ENCODE measurements at places on chromosomes 7 and 10.

- no peak for DNase-seq
Measured at GRCh38 chr7:1725766-1726630, 55.9 kb downstream of the ELFN1 start.

DNA sequence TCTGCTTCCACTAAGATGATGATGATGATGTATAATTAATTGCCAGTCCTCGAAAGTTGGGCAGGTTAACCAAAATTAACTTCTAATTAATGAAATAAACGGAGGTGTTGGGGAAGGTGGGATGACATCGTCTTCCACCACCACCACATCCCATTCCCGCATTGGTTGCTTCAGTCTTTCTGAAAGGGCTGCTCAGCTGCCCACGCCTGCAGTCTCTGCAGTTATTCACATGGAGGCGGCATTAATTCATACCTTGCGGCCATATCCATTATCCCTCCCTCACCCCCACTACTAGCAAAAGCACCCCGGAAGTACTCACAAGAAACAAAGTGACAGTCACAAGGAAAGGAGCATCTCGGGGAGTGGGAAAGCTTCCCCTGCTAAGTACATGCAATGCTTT lies 387.9 kb downstream of the DPP6 start:
- DNase-seq = no peak

DNA sequence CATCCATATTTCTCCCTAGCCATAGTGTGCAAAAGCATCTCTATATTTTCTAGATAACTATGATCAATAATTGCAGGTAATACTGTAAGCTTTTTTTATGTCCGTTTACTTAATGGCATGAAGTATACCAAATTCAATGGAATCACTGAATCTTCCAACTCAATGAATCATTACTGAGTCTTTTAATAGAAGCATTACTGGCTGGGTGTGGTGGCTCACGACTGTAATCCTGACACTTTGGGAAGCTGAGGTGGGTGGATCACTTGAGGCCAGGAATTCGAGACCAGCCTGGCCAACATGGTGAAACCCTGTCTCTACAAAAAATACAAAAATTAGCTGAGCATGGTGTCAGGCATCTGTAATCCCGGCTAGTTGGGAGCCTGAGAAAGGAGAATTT lies 372.5 kb downstream of the BMPER start:
- DNase-seq = no peak

DNA sequence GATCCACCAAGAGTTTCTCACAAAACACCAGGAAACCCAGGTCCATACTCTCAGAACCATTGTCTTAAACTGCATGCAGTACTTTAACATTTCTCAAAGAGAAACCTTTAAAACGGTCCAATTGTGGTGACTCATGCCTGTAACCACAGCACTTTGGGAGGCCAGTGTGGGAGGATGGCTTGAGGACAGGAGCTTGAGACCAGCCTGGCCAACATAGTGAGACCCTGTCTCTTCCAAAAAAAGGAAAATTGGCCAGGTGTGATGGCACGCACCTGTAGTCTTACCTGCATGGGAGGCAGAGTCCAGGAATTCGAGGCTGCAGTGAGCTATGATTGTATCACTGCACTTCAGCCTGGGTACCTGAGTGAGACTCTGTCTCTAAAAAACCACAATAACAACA lies 97.5 kb upstream of the OIT3 start:
- DNase-seq = no peak

DNA sequence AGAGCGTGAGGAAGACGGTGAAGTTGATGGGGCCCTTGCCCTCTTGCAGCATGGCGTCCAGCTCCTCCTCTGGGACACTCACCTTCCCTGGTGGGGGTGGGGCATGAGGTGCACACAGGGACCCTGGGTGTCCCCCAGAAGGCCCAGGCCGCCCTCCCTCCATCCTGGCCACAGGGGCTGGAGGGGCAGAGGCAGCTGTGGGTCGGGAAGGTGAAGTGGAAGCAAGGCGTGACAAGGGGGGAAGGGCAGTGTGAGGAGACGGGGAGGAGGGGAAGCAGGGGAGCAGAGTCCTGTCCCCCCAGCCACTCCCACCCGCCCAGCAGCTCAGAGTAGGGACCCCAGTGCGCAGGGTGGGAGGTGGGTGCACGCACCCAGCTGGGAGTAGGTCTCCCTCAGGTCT lies 791 bp downstream of the MYL7 start:
- DNase-seq = no peak

DNA sequence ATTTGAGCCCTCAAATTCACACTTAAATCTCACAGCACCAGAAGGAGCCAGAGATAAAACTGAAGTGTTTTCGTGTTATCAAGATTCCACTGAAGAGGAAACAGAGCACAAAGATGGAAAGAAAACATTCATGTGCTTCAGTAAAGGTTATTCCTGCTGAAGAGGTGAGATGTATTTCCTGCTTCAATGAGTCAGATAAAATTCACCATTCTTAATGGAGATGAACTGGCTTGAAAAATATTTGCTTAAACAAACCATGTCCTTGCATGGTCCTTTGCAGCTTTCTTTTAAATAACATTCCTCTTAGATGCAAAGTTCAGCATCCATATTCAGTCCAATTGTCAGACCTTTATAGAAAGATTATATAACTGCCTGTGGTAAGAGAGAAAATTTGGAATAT lies 294.2 kb downstream of the IPMK start:
- no peak for DNase-seq

GRCh38 chr10:63723741-63724140 lies 202.5 kb downstream of the REEP3 start:
- DNase-seq = no peak

DNA sequence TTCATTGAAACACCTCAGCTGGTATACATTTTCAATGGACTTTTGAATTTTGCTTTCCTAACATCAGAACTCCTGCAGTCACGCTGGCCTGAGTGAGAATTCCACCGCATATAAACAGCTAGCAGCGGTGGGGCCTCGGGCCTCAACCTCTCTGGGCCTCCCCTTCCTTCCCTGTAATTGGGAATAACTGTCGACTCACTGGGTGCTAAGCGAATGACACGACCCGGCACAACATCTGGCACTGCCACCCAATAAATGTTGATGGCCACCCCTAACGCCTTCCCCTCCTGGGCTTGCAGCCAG lies 670 bp downstream of the RCC1L start:
- peak; percentile 29 for DNase-seq

DNA sequence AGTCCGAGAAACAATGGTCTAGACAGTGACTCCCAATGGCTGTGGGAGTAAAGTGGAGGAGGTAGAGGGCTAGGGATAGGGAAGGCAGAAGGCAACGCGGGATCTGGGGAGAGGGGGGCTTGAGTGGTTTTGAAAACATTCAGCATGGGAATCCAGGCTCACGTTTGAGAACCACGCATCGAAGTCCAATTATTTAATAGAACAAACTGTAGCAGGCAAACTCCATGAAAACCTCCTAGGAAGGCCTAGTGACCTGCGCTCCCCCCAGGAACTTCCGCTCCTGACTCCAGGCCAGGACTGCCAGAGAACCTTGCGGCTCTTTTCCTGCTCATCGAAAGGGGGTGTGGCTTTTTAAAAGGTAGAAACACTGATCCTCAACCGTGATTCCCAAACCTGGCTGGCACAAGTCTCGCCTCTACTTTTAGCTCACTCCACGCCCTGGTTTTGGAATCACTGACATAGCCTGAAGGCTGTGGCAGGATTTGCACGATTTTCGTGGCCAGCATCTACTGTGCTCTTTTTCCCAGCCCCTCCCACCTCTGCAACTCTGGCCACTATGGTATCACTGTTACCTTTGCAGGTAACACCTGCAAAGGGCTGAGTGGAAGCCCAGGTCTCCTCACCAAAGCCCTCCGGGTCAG lies 43.4 kb downstream of the MYOF start:
- no peak for DNase-seq

DNA sequence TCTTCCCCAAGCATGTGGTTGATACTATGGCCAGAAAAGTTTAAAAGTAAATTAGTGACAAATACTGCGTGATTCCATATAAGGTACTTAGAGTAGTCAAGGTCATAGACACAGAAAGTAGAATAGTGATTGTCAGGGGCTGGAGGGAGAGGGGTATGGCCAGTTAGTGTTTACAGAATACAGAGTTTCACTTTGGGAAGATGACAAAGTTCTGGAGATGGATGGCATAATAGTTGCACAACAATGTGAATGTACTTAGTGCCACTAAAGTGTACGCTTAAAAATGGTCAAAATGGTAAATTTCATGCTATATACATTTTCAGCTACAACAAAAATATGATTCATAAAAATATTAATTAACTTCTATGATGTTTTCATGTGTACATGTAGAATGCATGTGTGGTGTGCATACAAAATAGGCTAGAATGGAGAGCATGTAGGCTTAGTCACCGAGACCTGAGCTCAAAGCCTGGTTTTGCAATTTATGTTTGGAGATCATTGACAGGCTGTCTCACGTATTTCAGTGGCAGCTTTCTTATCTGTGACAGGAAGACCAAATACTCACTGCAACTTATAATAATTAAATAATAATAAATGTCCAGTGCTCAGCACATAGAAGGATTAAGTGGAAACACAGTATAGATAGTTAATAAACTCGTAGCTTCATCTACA lies 625.6 kb downstream of the SUGCT start:
- no peak for DNase-seq

- no peak for DNase-seq
Measured at GRCh38 chr7:125814100-125814499, 884.5 kb upstream of the POT1 start.

- DNase-seq = no peak
Measured at GRCh38 chr10:68342909-68343516, 10.3 kb upstream of the PBLD start.

GRCh38 chr7:88500131-88500530 lies 193.4 kb upstream of the STEAP4 start:
- no peak for DNase-seq

DNA sequence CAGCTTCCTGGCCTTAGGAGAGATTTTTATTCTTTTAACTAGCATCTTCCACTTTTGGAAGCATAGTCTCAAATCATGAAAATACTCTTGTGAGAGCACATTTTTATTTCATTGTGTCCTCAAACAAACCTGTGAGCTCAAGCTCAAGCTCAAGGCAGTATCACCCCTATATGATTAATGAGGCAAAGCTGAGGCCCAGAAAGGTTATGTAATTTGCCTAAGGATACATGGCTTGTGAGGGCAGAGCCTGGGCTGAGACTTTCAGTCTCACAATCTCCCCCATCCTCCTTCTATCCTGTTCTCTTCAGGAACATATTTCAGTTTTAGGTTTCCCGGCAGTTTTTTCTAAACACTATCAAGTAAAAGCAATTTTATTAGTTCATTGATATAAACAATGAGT lies 359.5 kb downstream of the PTEN start:
- DNase-seq = no peak

Data from LoVo (cell line).